Activated T-cell treated with anti-CD3 and anti-CD28 coated beads for 4 hours (primary cell): ENCODE measurements at places on chromosomes 7 and 10.

DNA sequence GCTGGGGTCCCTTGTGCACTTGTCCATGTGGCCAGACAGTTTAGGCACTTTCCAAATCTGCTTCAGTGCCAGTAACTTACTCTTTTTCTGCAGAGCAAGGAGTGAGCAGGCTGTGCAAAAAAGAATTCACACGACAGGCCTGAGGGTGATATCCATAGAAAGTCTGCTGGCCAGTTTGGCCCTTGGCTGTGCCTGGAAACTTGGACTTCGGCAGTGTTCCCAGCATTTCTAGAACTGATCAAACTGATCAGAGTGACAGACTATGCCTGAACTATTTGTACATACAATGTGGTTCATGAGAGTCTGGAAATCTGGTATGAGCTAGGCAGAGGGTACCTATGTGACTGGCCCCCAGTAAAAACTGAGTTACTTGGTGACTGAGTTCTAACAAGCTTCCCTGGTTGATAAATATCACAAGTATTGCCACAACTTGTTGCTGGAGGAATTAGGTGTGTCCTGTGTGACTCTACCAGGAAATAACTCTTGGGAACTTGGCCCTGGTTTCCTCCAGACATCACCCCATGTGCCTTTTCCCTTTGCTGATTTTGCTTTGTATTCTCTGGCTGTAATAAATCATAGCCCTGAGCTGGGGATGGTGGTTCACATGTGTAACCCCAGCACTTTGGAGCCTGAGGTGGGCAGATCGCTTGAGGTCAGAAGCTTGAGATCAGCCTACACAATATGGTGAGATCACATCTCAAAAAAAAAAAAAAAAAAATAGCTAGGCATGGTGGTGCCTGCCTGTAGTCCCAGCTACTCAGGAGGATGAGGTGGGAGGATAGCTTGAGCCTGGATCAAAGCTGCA lies 3.3 kb upstream of the DENND10 start:
- DNase-seq = no peak

- no peak for DNase-seq
These were observed 1.3 kb upstream of the GFRA1 start for GRCh38 chr10:116274064-116274904.

GRCh38 chr10:101839416-101840063 lies 4.1 kb downstream of the KCNIP2 start:
- DNase-seq = peak; percentile 57

GRCh38 chr10:110566472-110567200 lies 859 bp upstream of the SMC3 start:
- no peak for DNase-seq

- DNase-seq = no peak
These were observed 213.3 kb downstream of the MDFIC start for GRCh38 chr7:115135146-115135545.

GRCh38 chr10:10054466-10054865 lies 963.2 kb upstream of the CELF2 start:
- DNase-seq = no peak

DNA sequence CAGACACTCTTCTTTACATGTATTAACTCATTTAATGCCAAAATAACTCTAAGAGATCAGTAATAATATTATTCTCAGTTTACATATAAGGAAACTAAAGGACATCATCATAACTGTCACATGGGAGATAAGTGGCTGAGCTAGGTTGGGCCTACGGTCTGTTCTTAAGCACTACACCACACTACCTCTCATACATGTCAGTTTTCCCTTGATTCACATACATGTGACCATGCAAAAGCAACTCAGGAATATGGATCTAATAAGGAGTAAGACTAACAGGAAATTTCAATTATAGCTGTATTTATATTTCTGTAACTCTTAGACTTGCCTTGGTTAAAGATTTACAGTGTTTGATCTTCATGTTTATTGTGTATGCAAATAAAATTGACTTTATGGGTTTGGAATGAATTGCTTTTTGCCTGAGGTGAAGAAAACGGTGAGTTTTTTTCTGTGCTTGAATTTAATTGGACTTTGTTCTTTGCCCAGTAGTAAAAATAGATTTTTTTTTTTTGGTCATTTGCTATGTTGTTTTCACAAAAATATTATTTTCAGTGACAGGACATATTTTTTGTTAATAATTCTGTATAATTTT lies 69.7 kb downstream of the CYP51A1 start:
- no peak for DNase-seq

DNA sequence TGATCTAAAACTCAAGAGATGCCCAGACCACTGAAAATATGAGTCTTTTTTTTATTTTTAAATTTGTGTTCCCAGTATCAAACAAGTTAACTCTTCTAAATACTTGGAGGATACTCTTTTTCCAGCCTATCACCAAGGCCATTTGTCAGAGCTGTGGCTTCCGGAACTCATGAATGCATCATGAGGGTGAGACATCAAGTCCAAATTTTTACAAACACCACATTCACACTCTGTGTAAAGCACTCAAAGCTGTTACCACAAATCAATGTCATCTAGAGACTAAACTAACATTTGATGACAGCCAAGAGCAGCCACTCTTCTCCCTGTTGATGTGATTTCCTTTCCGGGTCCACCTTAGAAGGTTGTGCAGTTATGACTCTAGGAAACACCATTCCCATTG lies 43.8 kb upstream of the ARID5B start:
- DNase-seq = no peak

DNA sequence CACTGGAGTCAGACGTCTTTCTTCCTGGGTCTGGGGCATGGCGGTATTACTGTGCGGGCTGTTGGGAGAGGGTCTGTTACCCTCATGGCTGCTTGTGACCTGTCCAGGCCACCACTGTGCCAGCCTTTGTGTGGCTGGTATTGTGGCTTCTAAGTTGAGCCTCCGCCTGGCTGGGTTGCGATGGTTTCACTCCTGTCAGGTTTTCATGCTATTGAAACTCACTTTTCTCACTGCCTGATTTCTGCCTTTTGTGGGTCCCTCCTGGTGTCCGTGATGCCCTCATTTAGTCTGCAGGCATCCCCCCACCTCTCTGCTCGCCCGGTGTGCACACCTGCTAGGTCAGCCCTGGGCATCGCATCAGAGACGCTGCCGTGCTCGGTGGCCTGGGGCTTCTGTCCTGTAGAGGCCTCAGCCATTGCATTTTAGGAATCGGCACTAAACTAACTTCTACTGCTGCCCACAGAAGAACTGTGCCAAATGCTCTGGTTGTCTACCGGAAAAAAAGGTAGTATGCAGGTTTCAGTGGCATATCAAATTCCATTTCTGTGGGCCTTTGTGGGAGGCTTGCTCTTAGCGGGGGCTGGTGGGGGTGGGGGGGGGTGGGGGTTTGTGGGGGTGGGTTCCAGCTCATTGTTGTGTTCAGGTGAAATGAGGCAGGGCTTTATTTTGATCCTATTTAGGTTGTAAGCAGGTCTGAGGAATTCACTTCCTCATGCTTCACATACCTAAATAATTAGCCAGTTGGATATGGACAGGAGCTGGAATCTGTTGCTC lies 64.3 kb downstream of the MGMT start:
- DNase-seq = no peak

DNA sequence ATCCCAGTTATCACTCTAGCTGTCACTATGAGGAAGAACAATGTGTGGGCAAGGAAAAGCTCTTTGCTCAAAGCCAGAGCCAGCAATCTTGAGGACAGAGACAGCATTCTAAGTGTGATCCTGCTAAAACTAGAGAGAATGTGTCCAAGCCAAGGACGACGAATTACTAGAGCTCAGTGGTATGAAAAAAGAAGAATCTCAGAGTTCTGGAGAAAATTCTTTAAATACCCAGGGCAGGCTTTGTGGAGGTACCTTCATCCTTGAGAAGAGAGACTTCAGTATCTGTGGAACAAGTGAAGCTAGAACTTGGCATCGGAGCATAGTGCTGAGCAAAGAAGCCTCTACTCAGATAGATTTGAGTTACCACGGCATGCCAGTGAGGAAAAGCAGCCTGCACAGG lies 209.8 kb downstream of the TRIL start:
- DNase-seq = no peak

DNA sequence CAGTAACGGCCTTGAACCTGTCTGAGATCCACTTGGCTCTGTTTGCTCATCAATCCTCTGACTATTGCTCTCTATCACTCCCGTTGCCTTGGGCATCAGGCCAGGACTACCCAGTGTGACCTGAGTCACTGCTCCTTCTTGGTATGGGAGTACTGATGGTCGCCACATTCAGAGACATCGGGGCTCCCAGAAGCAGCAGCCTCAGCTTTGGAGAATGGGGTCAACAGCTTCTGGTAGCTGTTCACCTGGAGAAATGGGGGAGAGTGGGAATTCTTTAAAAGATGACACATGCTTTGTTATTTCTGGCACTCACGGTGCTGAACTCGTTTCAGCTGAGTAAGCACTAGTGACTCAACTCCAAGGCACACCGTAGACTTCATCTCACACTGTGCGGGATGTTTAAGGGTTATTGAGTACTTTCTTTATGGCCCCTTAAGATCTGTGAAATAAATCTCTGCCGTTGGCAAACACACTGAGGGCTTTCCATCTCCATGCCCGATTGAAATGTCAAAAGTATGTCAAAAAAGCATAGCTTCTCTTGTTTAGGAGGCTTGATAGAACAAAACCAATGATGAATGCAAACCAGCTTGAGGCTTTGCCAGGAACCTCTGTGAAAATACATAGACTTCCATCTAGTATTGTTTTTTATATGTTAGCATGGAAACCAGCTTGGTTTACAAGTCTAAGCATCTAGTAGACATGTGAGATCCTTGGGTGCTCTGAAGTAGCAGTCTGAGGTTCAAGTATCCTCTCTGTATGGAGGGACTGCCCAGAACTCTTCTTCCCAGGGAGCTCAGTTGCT lies 333.1 kb downstream of the CXCL12 start:
- no peak for DNase-seq

- no peak for DNase-seq
These were observed 85.1 kb downstream of the CPED1 start for GRCh38 chr7:121073463-121074099.

DNA sequence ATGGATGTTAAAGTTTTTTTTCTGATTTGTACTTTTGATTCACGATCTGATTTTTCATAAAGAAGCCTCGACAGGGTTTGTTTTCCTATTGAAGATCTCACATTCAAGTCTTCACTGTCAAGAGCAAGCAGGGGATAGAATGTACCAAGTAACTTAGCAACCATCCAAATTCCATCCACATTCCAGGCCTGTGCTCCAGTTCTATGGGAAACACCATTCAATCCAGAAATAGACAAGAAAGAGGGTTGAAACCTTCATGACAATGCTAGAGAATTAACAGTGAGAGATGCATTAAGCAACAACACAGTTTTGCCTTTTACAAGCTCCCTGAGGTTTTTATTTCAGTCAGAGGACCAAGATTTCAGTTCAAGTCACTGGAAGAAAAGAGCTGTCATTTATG lies 300.2 kb downstream of the NEBL start:
- no peak for DNase-seq

GRCh38 chr7:44880317-44881018 lies 4.9 kb downstream of the PURB start:
- no peak for DNase-seq

- no peak for DNase-seq
These were observed 19.8 kb downstream of the COL1A2 start for GRCh38 chr7:94414481-94414880.

GRCh38 chr7:50425318-50425717 lies 24.8 kb downstream of the FIGNL1 start:
- DNase-seq = no peak

GRCh38 chr7:26013551-26014083 lies 138.4 kb upstream of the NFE2L3 start:
- DNase-seq = no peak

DNA sequence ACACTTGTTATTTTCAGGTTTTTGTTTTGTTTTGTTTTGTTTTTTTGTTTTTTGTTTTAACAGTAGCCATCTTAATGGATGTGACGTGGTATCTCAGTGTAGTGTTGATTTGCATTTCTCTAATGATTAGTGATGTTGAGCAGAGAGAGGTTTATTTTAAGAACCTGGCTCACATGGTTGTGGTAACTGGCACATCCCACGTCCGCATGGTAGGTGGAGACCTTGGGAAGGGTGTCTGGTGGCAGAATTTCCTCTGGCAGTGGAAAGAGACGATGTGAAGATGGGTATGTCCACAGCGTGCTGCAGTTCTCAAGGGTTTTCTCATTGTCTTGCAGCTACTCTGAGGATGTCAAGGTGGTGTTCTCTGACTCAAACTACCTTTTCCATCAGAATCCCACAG lies 252.2 kb downstream of the GALNT17 start:
- DNase-seq = no peak
